ENCODE measurements at places on chromosomes 6 and 20.

GRCh38 chr6:127457456-127458064, 1.6 kb downstream of the KIAA0408 start:
- DNase-seq = peak; percentile 59

DNA sequence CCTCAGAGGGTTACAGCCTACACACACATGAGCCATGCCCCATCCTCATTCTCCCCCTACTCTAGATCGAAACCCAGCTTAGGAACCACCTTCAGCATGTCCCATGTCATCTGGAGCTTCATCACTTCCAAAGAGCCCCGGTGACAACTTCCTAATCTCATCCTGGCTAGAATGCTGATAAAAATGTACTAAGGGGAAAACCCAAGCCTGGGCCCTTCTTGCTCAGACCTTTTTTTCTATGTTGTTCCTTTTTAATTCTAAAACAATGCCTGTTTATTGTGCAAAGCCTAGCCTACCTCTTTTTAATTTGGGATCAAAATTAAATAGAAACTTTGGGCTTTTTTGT, 44.1 kb upstream of the NT5E start:
- no peak for DNase-seq

GRCh38 chr6:137121401-137121997, 51.9 kb downstream of the IL22RA2 start:
- no peak for DNase-seq

DNA sequence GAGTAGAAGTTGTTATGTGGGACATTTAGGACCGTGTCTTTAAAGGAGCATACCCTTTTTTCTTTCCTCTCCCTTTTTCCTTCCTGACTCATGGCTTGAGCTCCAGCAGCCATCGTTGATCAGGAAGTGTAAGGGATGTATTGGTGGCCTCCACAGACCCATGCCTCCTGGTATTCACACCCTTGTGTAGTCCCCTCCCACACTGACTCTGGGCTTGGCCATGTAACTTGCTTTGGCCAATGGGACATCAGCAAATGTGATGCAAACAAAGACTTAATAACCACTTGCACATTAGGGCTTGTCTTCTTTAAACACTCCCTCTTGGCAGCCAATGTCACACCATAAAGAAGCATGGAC, 18.9 kb upstream of the SLC13A3 start:
- no peak for DNase-seq

DNA sequence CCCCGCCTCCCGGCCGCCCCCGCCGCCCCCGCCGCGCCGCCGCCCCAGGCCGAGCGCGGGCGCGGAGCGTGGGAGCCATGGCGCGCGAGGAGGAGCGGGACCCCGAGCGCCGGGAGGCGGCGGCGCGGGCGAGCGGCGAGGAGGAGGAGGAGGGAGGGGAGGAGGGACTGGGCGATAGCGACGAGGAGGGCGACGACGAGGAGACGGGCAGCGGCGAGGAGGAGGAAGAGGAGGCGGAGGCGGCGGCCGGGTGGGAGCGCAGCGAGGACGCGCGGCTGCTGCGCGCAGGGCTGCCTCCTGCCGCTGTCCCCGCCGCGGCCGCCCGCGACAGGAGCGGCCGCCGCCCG, at the start of gene SLC24A3:
Gene SLC24A3, plus strand, starts transcription at position 174 of the 347 bp plus-strand sequence.
- DNase-seq = no peak

DNA sequence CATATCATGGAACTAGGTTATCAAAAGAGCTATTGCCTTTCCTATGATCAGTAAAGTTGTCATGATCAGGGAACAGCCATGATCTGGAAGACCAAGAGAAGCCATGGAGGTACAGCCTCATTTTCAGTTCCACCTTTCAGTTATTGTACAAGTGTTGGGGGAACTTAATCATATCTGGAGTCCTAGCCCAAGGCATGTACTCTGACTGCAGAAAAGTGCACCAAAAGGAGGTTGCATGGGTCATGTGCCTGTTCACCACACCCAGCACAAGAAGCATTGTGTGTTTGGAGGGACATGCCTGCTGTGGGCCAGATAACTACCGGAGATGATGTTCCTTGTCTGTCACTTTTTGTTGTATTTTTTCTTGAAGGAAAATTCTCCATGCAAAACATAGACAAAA, 185.8 kb upstream of the MAN1A1 start:
- no peak for DNase-seq

DNA sequence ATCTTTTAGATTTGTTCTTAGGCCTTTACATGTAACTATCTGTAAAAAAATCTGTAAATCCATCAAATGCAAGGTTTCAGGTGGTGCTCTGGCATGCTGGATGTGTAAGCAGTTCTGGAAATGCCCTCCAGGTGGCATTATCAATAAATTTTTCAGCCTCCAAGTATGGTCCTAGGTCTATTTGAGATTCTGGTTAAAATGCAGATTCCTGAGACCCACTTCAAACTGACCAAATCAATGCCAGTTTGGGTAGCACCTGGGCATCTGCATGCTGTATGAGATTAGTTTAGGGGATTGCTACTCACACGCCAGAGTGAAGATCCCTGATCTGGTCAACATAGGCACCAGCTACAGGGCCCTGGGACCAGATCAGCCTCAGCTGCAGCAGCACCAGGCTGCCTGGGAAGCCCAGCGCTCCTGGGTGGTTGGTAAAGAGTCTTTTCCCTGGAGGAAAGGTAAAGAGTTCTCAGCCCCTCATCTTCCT, 507.3 kb upstream of the CITED2 start:
- DNase-seq = peak; percentile 30

GRCh38 chr6:126054802-126055201, 68.5 kb downstream of the TRMT11 start:
- DNase-seq = no peak

GRCh38 chr6:130183271-130184222, 39.2 kb downstream of the SAMD3 start:
- no peak for DNase-seq

GRCh38 chr6:3841066-3841454, 8.1 kb upstream of the FAM50B start:
- DNase-seq = peak; percentile 23

DNA sequence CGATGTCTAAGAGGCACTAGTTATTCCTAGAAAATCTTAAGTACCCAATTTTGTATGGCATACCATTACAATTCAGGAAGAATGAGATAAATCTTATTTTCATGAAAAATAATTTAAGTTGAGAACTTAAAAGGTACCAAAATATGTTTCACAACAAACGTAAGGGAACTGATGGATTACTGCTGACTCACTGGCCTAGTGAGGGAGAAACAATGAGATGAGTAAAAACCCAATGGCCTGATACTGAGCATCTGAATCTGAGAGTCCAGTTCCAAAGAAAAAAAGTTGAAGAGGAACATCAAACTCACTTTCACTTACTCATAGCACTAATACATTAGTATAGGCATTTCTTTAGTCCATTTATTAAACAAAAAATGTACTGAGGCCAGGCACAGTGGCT, 56.0 kb downstream of the MDN1 start:
- DNase-seq = peak; percentile 34

All from GM03348 (cell line).